ENCODE measurements at places on chromosomes 12 and 14. TPM values are rescaled to one million over a fixed set of nuclear protein-coding genes. Genes with fewer than 3 reads are reported as not detected.
A peak's percentile ranks its signal among the peaks of the same experiment; 100 is the strongest.

DNA sequence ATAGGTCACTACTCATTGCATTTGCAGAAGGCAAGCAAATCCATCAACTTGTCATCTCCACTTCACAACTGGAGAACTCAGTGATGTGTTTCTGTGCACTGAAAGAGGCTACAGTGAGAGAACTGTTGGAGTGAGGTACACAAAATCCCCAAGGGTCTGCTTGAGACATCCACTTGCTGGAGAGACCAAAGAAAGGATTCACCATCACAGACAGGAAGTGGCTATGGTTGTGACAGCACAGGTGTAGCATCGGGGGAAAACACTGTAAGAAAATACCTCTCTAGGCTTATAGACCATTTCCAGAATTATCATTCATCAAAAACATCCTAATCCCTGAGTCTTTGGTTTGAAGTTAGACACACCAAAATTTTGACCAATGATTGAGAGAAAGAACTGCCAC is 201.3 kb upstream of the OR4E1 start:
- no peaks in the 10 kb centered on the region for H3K36me3 ChIP-seq
- H3K27me3 ChIP-seq, result no peaks in the 10 kb centered on the region
- no peak overlapping the region for H3K4me3 ChIP-seq

DNA sequence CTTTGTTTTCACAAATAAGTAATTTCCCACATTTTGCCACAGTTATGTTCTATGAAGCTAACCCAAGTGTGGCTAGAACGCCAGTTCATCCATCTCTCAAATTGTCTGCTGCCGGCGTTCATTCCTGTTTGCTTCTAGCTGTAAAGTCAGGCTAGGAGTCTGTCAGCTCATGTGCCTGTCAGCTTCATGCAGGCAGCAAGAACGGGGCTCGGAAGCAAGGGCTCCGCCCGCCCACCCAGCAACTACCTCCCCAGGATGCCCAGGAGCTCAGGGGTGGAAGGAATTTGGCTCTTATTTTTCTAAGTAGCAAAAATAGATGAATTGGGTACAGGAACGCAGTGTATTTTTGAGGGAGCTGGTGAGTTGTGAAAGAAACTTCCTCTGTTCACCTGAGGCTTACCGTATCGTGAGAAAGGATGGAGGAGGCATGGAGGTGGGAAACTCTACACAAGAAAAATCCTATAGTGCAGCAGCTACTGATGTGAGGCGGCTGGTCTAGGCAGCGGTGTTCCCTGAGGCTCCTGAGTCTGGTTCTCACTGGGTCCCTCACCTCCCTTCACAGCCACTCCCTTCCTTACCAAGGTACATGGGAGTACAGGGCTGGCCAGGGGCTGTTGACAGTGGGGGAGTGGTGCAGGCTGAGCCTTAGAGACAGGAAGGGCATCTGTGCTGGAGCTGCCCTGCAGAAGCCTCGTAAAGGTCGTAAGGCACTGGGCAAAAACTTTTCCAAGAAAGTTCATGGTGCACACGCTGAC is 54.5 kb upstream of the AMN start:
- no peak for DNase-seq
- H3K4me1 ChIP-seq, result no peaks in the 10 kb centered on the region
- H3K4me3 ChIP-seq, result no peak overlapping the region
- H3K27me3 ChIP-seq, result no peaks in the 10 kb centered on the region
- no peak overlapping the region for H3K27ac ChIP-seq

- no peak overlapping the region for H3K27ac ChIP-seq
- H3K27me3 ChIP-seq, result no peaks in the 10 kb centered on the region
- H3K36me3 ChIP-seq, result no peaks in the 10 kb centered on the region
- DNase-seq, result no peak
- peaks cover 17% of the 10 kb centered on the region for H3K4me1 ChIP-seq
- H3K4me3 ChIP-seq, result no peak overlapping the region
Observed at GRCh38 chr12:57989838-57990237, 48.5 kb downstream of the ATP23 start.

- H3K27me3 ChIP-seq, result no peaks in the 10 kb centered on the region
- H3K4me1 ChIP-seq, result no peaks in the 10 kb centered on the region
- H3K4me3 ChIP-seq, result no peak overlapping the region
Observed at GRCh38 chr12:34625116-34625515, 602.8 kb downstream of the ALG10 start.

- H3K36me3 ChIP-seq, result no peaks in the 10 kb centered on the region
- H3K4me3 ChIP-seq, result no peak overlapping the region
- DNase-seq, result peak; percentile 96
- peak overlapping the region; percentile 93 for H3K27ac ChIP-seq
- peaks cover 87% of the 10 kb centered on the region for H3K4me1 ChIP-seq
Observed at GRCh38 chr12:103858953-103859601, 18.0 kb upstream of the NT5DC3 start.

DNA sequence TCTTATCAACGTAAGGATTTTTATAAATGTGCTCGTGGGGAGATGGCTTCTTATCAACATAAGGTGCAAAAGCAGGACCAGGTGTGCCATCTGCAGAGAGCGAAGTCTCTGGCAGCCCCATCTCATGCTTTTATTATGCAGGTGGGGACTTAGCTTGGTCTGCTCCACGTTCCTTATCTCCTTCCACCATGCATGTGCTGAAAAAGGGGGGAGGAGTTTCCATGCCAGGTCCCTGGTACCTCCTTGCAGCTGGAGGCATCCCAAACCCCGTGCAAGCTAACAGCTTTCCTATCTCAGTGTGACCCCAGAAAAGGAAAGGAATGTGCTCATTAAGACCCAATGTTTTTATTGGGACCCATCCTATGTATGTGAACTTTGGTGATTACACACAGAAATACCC is 608.5 kb downstream of the TMEM121 start:
- DNase-seq, result no peak
- H3K4me3 ChIP-seq, result no peak overlapping the region
- no peaks in the 10 kb centered on the region for H3K4me1 ChIP-seq
- peaks cover 28% of the 10 kb centered on the region for H3K27me3 ChIP-seq
- H3K27ac ChIP-seq, result no peak overlapping the region
- H3K36me3 ChIP-seq, result no peaks in the 10 kb centered on the region

- no peak overlapping the region for H3K4me3 ChIP-seq
- no peak for DNase-seq
- no peak overlapping the region for H3K27ac ChIP-seq
- H3K36me3 ChIP-seq, result no peaks in the 10 kb centered on the region
- no peaks in the 10 kb centered on the region for H3K4me1 ChIP-seq
- no peaks in the 10 kb centered on the region for H3K27me3 ChIP-seq
Observed at GRCh38 chr14:34012978-34013720, 62.3 kb upstream of the EGLN3 start.

DNA sequence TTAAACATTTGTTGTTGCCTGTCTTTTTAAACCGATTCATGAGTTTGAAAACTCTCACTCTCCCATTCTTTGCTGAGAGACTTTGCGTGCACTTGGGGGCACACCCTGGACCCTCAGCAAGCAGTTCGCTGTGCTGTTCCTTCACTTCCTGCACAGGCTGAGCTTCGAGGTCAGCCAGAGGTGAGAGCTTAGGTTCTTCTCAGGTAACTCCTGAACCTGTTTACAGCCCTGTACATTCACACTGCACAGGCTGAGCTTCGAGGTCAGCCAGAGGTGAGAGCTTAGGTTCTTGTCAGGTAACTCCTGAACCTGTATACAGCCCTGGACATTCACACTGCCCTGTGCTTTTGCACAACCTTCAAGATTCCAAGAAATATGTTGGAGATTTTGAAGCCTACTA is 9.8 kb upstream of the CLECL1 start:
- H3K27me3 ChIP-seq, result peaks cover 6% of the 10 kb centered on the region
- H3K27ac ChIP-seq, result no peak overlapping the region
- peaks cover 12% of the 10 kb centered on the region for H3K4me1 ChIP-seq
- no peaks in the 10 kb centered on the region for H3K36me3 ChIP-seq
- DNase-seq, result no peak

DNA sequence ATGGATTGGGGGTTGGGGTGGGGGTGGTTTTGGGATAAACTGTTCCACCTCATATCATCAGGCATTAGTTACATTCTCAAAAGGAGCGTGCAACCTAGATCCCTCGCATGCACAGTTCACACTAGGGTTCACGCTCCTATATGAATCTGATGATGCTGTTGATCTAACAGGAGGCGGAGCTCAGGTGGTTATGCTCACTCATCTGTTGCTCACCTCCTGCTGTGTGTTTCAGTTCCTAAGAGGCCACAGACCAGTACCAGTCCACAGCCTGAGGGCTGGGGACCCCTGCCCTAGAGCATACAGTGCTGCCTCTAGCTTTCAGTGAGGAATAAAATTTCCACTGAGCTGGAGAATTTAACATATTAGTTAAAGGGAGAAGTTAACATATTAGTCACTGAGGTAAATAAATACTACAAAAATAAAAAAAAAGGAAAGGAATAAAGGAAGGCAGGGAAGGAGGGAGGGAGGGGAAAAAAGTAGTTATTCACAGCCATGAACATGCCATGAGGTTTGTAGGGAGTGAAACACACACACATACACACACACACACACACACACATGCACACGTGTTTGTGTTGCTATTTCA is 612.7 kb upstream of the TBX3 start:
- H3K27me3 ChIP-seq, result peaks cover 39% of the 10 kb centered on the region
- no peak overlapping the region for H3K4me3 ChIP-seq
- DNase-seq, result no peak
- H3K4me1 ChIP-seq, result no peaks in the 10 kb centered on the region
- no peaks in the 10 kb centered on the region for H3K36me3 ChIP-seq
- H3K27ac ChIP-seq, result no peak overlapping the region

- peaks cover 18% of the 10 kb centered on the region for H3K27me3 ChIP-seq
- no peak for DNase-seq
- H3K27ac ChIP-seq, result no peak overlapping the region
- H3K4me3 ChIP-seq, result no peak overlapping the region
Observed at GRCh38 chr14:104845834-104846441, 19.1 kb upstream of the CEP170B start.

GRCh38 chr14:105844810-105845724 is 318.7 kb downstream of the TMEM121 start:
- H3K27me3 ChIP-seq, result no peaks in the 10 kb centered on the region
- H3K4me1 ChIP-seq, result no peaks in the 10 kb centered on the region
- no peak for DNase-seq
- no peak overlapping the region for H3K27ac ChIP-seq
- no peak overlapping the region for H3K4me3 ChIP-seq

GRCh38 chr14:99272899-99273765 is 1.1 kb upstream of the BCL11B start:
- H3K36me3 ChIP-seq, result no peaks in the 10 kb centered on the region
- no peak for DNase-seq
- no peak overlapping the region for H3K27ac ChIP-seq

DNA sequence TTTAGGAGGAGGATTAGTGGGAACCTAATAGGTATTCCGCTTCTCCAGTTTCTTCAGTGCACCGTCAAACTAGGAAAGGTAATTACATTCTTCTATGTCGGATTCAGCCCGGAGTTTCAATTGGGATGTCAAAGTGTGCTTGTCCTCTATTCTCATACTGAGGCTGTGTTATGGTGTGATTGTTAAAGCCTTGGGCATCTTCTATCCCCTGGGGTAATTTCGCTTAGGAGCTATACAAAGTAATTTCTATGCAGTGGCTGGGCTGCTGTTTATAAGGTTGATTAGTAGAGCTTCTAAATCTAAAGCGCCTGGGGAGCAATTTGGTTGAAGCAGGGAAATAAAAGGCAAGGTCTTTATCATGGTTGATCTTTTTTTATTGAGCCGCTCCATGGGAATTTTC is 399.6 kb downstream of the ZFP36L1 start:
- peaks cover 86% of the 10 kb centered on the region for H3K4me1 ChIP-seq
- H3K27ac ChIP-seq, result peak overlapping the region; percentile 68
- no peak overlapping the region for H3K4me3 ChIP-seq
- no peaks in the 10 kb centered on the region for H3K36me3 ChIP-seq

- H3K27ac ChIP-seq, result no peak overlapping the region
- H3K4me3 ChIP-seq, result peak overlapping the region; percentile 29
- H3K4me1 ChIP-seq, result peaks cover 10% of the 10 kb centered on the region
Observed at GRCh38 chr14:74425525-74426201, 347 bp downstream of the SYNDIG1L start.

DNA sequence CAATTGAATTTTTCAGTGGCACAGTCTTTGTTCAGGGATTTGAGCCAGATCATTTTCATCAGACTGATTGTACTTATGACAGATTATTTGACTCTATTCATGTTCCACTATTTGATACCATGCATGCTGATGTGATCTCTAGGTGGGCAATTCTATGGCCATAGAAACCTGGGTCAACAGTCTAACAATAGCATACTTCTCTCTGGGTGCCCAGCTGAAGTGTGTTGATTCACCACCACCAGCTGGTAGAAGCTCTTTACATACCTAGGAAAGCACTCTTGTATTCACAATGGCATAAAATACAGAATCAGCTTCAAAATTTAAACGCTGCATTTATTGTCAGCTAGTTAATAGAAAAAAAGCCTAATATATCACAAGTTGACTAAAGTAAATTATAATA is 90.2 kb upstream of the TMTC2 start:
- H3K4me3 ChIP-seq, result no peak overlapping the region
- H3K27ac ChIP-seq, result no peak overlapping the region
- H3K4me1 ChIP-seq, result no peaks in the 10 kb centered on the region
- H3K36me3 ChIP-seq, result no peaks in the 10 kb centered on the region
- DNase-seq, result no peak
- no peaks in the 10 kb centered on the region for H3K27me3 ChIP-seq

LRRIQ1 gene
- 0.42 TPM for total RNA-seq

RNASE7 gene
- total RNA-seq, result not detected

SMCO2 gene
- not detected for total RNA-seq

SLC25A21 gene
- 0.39 TPM for total RNA-seq

OR6C2 gene
- total RNA-seq, result not detected

LGR5 gene
- under 0.01 TPM for total RNA-seq

PYGL gene
- 22.1 TPM for total RNA-seq

PTPRR gene
- 0.84 TPM for total RNA-seq

PTPRO gene
- 5.0 TPM for total RNA-seq
